Astrocyte (in vitro differentiated cells and primary cell): ENCODE measurements at places on chromosomes 2 and 18. TPM values are rescaled to one million over a fixed set of nuclear protein-coding genes. Genes with fewer than 3 reads are reported as not detected.

DNA sequence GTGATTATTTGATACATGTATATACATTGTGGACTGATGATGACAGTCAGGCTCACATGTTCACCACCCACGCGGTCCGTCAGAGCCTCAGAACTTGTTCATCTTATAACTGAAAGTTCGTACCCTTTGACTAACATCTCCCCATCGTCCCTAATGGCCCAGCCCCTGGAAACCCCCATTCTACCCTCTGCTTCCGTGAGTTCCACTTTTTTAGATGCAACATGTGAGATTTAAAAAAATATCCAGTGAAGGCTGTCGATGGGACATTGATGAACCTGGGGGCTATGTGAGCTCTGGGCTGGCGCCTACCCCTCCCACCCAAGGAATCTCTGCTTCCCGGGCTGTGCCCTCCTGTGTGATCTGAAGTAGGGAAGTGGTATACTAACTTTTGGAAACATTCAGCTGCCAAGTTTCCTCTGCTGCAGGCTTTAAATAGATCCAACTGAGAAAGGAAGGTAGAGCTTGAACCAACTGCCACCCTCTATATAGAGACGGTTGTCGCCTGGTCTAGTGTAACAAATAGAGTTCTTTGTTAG, 163.8 kb downstream of the FAM210A start:
- peaks cover 4% of the 10 kb centered on the region for H3K4me1 ChIP-seq
- DNase-seq: no peak
- H3K27me3 ChIP-seq: peaks cover 8% of the 10 kb centered on the region
- H3K27ac ChIP-seq: no peak overlapping the region
- H3K36me3 ChIP-seq: no peaks in the 10 kb centered on the region

DNA sequence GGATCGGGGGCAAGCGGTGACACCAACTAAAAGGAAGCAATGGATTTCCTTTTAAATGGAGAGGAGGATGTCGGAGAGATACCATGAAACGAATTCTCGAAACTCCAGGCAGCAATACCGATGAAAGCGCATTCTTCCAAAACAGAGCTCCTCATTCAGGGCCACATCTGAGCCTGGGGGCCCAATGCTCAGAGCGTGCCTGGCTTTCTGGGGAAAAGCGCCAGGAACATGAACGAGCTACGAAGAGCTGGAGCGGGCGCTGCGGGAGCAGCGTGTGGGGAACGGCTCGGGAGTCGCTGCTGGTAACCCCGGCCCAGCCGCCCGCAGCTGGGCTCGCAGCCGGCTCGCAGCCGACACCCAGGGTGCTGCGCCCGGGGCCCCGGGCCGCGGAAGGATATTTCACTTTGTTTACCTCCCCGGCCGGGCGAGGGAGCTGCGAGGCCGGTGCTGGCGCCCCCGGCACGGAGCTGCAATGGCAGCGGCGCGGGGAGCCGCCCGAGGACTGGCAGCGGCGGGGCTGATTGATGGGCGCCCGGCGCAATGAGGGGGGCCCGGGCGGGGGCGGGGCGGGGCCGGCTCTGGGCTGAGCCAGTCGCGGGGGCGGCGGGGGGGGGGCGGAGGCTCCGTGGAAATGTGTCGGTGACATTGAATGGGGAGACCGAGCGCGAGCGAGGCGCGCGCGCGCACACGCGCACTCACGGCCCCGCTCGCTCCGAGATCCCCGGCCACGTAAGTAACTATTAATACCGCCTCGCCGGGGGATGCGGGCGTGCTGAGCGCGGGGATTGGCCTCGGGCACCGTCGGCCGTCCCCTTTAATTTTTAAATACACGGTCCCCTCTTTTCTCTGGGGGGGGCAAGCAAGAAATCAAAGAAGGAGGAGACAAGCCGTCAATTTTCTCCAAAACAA, at the start of gene TRIB2:
Gene TRIB2, plus strand, starts transcription at position 655 of the 909 bp plus-strand sequence. CDS start 1,372 bp downstream, outside the sequence.
- peaks cover 37% of the 10 kb centered on the region for H3K4me1 ChIP-seq
- no peaks in the 10 kb centered on the region for H3K27me3 ChIP-seq
- H3K4me3 ChIP-seq: peak within 1 kb of the TSS; percentile 83
- DNase-seq: peak; percentile 84

GRCh38 chr2:133253793-133254192, 314.5 kb downstream of the NCKAP5 start:
- H3K4me1 ChIP-seq: no peaks in the 10 kb centered on the region
- H3K27ac ChIP-seq: no peak overlapping the region
- H3K4me3 ChIP-seq: no peak overlapping the region
- no peak for DNase-seq
- no peaks in the 10 kb centered on the region for H3K36me3 ChIP-seq

GRCh38 chr2:102112692-102113665, 29.6 kb upstream of the IL1R1 start:
- H3K27ac ChIP-seq: peak overlapping the region; percentile 98
- H3K4me3 ChIP-seq: peak overlapping the region; percentile 43
- DNase-seq: peak; percentile 94
- no peaks in the 10 kb centered on the region for H3K27me3 ChIP-seq
- peaks cover 27% of the 10 kb centered on the region for H3K4me1 ChIP-seq

Gene SLC9A4
- total RNA-seq: 0.07 and 0.09 TPM in 2 replicates

DNA sequence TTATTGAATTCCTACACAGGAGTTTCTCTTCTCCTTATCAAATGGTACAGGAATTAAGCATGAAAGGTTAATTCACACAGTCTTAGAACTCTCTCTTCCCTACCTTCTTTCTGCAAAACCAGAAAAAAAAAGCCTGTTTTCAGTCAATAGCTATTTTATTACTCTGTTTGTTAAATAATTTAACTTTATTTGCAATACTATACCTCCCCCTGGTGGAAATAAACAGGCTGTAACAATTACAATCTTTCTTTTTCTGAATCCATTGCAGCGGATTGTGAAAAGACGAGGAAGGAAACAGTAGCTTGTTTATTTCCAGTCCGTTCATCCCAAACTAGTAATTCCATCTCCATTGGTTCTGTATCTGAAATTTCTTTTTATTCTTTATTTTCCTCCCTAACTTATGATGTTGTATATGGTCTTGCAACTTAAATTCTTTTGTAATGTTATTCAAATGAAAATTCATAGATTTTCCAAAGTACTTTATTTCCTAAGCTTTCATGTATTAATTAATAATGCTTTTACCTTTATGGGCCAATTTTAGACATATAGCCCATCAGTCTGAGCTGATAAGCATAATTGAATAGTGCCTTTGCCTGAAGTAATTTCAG, 165.2 kb downstream of the SH3BP4 start:
- no peaks in the 10 kb centered on the region for H3K36me3 ChIP-seq
- DNase-seq: peak; percentile 29
- H3K27me3 ChIP-seq: no peaks in the 10 kb centered on the region
- H3K27ac ChIP-seq: no peak overlapping the region
- H3K4me1 ChIP-seq: no peaks in the 10 kb centered on the region

DNA sequence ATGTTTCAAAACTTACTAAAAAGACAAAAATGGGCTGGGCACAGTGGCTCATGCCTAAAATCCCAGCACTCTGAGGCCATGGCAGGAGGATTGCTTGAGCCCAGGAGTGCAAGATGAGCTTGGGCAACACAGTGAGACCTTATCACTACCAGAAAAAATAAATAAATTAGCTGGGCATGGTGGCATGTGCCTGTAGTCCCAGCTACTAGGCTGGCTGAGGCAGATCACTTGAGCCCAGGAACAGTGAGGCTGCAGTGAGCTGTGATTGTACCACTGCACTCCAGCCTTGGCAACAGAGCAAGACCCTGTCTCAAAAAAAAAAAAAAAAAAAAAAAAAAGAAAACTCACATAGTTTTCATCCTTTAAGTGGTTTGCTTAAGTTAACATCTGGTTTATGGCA, 6.4 kb downstream of the TSPYL6 start:
- DNase-seq: no peak
- no peaks in the 10 kb centered on the region for H3K4me1 ChIP-seq
- no peak overlapping the region for H3K27ac ChIP-seq
- no peaks in the 10 kb centered on the region for H3K36me3 ChIP-seq
- H3K4me3 ChIP-seq: no peak overlapping the region
- no peaks in the 10 kb centered on the region for H3K27me3 ChIP-seq

Gene GPR75
- total RNA-seq: 4.0 and 5.0 TPM in 2 replicates

Gene MEIS1
- total RNA-seq: 3.4 and 5.2 TPM in 2 replicates

GRCh38 chr2:9556121-9556743, 602 bp upstream of the ADAM17 start:
- peaks cover 22% of the 10 kb centered on the region for H3K4me1 ChIP-seq
- H3K27ac ChIP-seq: peak overlapping the region; percentile 96
- DNase-seq: no peak
- no peaks in the 10 kb centered on the region for H3K36me3 ChIP-seq

DNA sequence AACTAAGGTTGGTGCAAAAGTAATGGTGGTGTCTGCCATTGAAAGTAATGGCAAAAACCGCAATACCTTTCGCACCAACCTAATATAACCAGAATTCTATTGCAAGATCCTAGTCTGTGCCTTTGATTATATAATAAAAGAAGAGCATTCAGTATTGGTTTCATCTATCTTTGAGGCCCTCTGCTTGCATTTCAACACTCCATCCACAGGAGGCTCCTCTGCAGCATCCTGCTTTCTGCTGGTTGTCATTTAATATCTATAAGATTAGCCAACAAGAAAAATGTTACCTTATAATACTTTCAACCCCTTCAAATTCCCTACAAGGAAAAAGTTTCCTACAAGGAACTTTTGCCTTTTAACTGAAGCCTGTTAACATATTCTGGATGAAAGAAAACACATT, 139.2 kb downstream of the CDCA7 start:
- H3K4me3 ChIP-seq: no peak overlapping the region
- no peak overlapping the region for H3K27ac ChIP-seq
- no peaks in the 10 kb centered on the region for H3K36me3 ChIP-seq
- H3K27me3 ChIP-seq: no peaks in the 10 kb centered on the region

GRCh38 chr18:23585007-23585871, 1.1 kb downstream of the NPC1 start:
- H3K27me3 ChIP-seq: no peaks in the 10 kb centered on the region
- DNase-seq: peak; percentile 14
- peak overlapping the region; percentile 92 for H3K4me3 ChIP-seq
- H3K4me1 ChIP-seq: peaks cover 27% of the 10 kb centered on the region
- no peaks in the 10 kb centered on the region for H3K36me3 ChIP-seq

Gene INHA
- 0.52 and 0.99 TPM in 2 replicates for total RNA-seq

DNA sequence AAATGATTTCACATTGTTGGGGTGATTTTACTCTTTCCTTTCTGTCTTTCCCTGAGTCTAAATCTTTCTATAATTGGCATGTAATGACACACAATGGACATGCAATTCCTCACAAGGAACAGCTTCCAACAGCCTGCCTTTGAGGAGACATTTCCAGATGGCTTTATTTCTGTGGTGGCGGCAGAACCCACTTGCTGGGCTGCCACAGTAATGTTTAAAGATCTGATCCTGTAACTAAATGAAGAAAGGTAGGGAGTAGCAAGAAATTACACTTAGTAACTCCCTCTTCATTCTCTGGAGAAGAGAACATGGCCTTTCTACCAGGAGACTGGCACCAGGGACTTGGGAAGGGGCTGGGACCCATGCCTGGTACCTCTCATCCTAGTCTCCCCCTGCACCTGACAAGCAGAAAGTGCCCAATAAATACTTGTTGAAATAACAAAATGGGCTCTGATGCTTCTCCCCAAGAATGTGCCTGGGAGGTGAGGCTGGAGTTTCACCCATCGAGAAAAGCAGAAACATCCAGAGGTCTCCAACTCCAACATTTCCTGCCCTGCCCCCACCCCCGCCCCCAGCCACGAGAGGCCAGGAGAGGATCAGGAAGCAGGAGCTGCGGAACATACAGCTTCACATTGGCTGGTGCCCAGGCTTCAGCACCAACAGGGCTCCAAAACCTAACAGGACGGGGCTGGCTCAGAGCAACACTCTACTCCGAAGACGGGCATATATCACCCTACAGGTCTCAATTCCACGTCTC, 92.1 kb downstream of the PXDN start:
- no peaks in the 10 kb centered on the region for H3K27me3 ChIP-seq

GRCh38 chr2:20231598-20232026, 6.7 kb upstream of the SDC1 start:
- H3K27me3 ChIP-seq: no peaks in the 10 kb centered on the region
- H3K36me3 ChIP-seq: no peaks in the 10 kb centered on the region
- peaks cover 5% of the 10 kb centered on the region for H3K4me1 ChIP-seq
- H3K27ac ChIP-seq: no peak overlapping the region
- H3K4me3 ChIP-seq: no peak overlapping the region
